AML-193 (cell line): ENCODE measurements at places on chromosomes 3 and 15.
A peak's percentile ranks its signal among the peaks of the same experiment; 100 is the strongest.

DNA sequence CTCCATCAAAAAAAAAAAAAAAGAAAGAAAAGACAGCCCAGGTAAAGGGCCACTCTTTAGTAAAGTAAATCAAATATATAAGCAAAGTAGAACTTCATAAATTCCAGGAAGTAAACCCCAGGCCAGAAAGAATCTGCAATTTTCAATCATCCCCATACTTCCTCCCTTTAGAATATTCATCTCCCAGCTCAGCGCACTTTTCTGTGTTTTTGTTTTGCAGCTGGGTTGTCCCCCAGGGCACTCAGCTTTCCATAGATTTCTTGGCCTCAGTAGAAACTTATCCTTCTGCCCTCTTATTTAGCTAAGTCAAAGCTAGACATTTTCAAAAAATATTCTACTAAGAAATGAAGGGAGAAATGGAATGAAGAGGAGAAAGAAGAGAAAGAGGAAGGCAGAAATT lies 24.0 kb upstream of the SPRED1 start:
- DNase-seq, result no peak

GRCh38 chr3:74845081-74845480 lies 230.6 kb upstream of the CNTN3 start:
- DNase-seq, result no peak

- no peak for DNase-seq
Observed at GRCh38 chr3:172107403-172107802, 68.0 kb downstream of the FNDC3B start.

DNA sequence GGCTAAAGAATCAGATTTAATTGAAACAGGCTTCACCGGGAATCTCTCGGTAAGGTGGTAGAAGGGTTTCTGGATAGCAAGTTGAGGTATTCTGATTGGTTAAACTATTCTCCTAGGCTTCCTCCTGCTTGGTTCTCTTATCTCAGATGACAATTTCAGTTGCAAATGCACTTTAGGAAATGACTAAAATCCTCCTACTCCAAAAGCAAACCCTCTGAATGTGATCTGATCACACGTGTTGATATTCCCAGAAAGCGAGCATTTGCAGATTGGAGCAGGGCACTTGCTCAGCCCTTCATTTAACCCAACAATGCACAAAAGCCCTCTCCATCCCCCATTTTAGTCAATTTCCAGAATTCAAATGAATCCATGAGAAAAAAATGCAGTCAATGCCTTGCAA lies 55.6 kb upstream of the ICE2 start:
- DNase-seq, result no peak

- DNase-seq, result no peak
Observed at GRCh38 chr3:39063143-39063542, 11.3 kb downstream of the WDR48 start.

DNA sequence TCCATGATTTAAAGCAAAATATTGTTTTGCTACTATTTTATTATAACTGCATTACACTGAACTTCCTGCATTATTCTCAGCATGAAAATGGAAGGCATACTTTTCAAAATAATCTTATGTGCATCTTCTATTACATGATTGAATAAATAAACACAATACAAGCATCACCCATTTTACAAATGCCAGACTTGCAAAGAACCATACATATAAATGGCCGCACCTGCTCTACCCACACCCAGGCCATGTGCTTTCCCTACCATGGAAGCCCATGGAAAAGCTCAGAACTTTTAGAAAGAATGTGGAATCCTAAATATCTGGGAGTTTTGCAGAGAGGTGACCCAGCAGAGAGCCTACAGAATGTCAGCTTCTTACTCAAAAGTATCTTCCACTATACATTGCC lies 127.2 kb downstream of the SHOX2 start:
- no peak for DNase-seq

DNA sequence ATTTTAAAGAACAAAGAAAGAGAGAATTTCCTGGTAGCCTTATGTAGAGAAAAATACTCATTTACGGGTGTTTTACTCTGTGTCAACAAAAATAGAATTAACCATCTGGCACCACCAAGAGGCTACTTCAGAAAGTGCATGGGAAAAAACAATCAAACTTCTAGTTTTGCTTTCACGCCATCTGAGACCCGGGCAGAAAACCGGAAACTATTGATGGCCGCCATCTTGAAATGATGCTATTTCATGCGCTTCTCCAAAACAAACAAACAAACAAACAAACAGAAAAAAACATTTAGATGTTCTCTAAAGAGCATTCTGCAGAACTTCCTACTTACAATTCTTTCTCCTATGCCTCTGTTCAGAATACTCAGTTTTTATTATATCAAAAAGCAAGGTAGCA lies 49.4 kb upstream of the SYNPR start:
- peak; percentile 7 for DNase-seq

DNA sequence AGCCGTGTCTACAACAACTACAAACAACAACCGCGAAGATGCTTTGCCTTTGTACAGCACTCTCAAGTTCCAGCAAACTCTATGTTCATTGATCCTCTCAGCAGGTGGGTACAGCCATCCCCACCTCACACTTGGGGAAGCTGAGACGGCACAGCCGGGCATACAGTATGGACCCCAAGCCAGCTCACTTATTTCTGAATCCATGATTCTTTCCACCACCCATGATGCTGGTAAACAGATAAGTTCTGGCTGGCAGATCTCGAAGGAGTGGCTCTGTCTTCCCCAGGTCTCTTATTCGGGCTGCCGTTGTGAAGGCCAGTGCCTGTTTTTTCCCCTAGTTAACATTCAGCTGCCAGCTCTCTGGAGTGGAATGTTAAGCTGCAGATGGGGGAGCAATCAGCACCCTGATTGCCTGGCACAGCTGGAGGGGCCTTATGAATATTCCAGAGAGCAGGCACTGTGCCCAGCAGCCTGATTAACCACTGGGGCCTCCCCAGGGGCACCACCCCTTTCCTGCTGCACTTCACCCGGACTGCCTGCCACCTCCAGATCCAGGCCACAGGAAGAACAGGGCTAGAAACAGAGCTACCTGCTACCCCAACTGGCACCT lies 73.2 kb downstream of the CORO2B start:
- no peak for DNase-seq

DNA sequence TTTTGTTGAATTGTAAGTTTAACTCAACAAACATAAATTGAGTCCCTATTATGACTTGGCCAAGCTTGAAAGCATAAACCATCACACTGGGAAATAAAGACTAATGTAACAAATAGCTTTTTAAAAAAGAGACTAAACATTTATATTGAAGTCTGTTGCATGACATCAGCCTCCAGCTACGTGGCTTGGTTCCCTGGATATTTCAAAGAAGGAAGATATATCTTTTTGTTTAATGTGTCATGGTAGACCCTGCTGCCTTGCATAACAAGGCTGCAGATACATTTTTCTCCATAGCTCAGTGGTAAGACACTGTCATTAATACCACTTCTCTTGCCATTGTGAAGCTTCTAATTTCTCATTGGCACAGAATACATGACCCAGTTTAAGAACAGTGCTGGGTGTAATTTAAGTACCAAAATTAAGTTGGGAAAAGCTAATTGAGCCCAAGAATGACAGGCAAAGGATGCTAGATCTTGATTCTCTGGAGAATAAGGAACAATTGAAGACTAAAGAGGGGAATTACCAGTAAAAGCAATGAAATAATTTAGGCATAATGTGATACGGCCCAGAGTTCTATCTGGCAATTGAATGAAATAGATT lies 14.0 kb downstream of the RCN2 start:
- no peak for DNase-seq

GRCh38 chr3:171491361-171491760 lies 31.2 kb upstream of the TNIK start:
- no peak for DNase-seq

- DNase-seq, result no peak
Observed at GRCh38 chr3:195226900-195227447, 44.0 kb downstream of the XXYLT1 start.

DNA sequence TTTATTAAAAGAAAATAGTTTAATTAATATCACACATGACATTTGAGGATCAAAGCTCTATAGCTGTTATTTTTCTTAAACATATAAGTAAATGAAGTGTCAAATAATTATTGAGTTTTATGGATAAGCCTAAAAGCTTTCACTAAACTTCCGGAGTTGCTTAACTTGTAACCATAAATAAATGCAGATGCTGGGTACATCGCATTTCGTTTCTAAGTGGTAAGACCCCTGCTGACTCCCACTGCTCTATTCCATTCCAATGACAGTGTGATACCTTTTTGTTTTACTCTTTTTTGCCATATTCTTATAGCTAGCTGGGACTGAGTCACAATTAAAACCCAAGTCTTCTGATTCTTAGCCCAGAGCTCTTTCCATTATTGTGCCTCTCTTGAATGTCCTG lies 411.1 kb downstream of the SOX2 start:
- no peak for DNase-seq

- DNase-seq, result no peak
Observed at GRCh38 chr3:131370935-131371687, 10.5 kb upstream of the NUDT16 start.

GRCh38 chr3:14303336-14304100 lies 98.9 kb upstream of the SLC6A6 start:
- DNase-seq, result no peak

DNA sequence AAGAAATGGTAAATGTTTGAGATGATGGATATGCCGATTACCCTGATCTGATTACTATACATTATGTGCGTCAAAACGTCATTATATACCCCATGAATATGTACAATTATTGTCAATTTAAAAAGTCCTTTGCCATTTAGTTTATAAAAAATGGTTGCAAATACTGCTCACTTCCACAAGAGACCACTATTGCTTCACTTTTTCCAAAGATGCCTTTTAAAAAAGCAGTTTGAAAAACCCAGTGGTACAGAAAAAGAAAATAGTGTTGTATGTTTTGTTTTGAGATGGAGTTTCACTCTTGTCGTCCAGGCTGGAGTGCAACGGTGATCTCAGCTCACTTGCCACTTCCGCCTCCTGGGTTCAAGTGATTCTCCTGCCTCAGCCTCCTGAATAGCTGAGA lies 39.3 kb downstream of the EDEM1 start:
- peak; percentile 46 for DNase-seq

GRCh38 chr3:174891524-174892203 lies 32.5 kb downstream of the NAALADL2 start:
- no peak for DNase-seq

DNA sequence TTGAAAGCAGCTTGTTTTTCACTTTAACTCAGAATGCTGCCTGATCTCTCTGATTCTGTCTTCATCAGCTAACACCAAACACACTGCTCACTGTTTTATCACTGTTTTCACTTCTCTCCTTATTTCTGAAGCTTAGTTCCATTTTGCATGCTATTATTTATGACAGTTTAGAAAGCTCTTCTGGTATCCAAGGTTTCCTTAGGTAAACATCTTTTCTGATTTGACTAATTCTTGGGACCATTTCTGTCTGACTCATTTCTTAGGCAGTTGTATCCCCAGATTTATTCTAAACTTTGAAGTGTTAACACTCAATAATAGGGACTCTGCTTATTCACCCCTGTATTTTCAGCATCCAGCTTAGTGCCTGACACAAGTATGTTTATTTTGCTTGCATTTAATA lies 167.7 kb downstream of the BCHE start:
- no peak for DNase-seq

GRCh38 chr3:44029100-44029499 lies 212.6 kb upstream of the TOPAZ1 start:
- DNase-seq, result no peak

- DNase-seq, result no peak
Observed at GRCh38 chr15:74632601-74633000, 17.0 kb downstream of the CLK3 start.

- DNase-seq, result no peak
Observed at GRCh38 chr3:24388159-24388558, 106.5 kb downstream of the THRB start.

DNA sequence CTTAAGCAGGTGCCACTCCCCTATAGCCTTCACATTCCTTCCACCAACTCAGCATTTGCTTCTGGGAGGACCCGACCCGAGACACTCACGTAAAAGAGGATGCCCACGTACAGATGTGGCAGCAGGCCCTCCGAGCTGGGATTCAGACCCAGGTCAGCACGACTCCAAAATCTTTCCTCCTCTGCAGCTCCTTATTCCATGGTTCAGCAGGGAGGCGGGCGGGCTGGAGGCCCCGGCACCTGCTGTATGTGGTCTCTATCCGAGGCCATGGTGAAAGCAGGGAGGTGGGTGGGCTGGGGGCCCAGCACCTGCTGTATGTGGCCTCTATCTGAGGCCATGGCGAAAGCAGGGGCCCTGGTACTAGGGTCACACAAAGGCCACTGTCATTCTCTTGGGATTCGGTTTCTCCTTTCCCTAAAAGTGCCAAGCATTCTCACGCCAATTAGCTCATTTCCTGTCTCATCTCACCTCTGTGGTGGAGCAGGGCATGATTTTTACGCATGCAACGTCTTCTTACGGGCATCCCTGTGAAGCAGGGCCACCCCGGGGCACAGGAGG lies 5.9 kb upstream of the MUC4 start:
- DNase-seq, result no peak

DNA sequence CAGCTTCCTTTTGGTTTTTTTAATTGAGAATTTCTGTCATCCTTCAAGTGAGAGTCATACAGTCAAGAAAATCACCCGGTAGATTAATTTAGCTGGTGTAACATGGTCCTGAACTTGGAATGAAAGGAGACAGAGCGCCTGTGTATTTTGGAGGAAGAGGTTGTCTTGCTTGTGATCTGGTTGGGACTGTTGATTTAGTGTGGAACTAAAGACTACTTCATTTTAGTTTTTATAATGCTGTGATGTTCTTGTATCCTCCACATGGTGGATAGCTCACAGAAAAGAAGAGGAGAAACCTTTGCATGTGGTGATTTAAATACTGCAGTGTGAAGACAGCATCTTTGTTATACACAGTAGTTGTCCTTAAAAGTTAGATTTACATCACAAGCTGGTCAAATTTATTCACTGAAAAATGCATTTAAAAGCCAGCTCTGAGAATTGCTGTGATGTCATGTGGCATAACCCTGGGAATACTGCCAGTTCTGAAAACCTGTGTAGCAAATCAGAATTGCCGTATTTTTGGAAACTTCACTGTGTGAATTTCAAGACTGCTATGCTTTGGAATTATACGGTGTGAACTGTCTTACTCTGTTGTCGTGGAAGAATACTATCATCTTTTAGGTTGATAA lies 268.5 kb downstream of the PTPRG start:
- no peak for DNase-seq

DNA sequence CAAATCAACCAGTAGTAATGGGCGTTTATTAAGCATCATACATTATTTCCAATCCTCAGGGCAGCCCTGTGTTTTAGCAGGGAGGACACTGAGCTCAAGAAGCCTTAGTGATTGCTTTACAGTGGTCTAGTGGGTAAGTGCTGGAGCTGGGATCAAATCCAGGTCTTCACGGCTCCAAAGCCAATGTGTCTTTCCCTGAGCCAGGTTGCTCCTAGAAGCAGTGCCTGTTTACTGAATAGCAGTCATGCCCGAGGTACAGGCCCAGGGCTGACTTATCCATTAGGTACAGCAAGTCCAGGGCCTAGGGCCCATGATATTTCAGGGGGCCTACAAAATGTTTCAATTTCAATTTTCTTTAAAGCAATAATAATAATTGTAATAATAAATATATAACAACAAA lies 9.6 kb upstream of the SMAD6 start:
- no peak for DNase-seq
